ENCODE measurements at places on chromosomes 5 and 9.
A peak's percentile ranks its signal among the peaks of the same experiment; 100 is the strongest.

DNA sequence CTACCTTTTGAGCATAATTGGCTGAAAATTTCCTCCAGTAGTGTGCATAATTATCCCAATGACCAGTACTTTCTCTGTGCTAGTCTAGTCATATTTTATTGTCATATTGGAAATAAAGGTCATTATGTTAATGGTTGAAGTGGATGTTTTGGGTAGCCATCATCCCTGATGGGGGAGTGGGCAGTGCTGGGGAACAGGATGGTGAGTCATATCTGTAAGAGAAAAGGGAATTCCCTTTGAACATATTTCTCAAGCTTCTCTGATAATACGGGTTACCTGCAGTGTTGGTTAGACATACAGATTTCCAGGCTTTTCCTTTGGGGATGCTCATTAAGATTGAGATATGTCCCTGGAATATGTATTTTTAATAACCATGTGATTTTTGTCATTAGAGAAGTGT lies 33.3 kb upstream of the SPATA31D4 start:
- DNase-seq = no peak

- DNase-seq = no peak
Observed at GRCh38 chr9:135848341-135849047, 58.9 kb downstream of the CAMSAP1 start.

- no peak for DNase-seq
Observed at GRCh38 chr5:103708601-103709000, 146.0 kb upstream of the NUDT12 start.

DNA sequence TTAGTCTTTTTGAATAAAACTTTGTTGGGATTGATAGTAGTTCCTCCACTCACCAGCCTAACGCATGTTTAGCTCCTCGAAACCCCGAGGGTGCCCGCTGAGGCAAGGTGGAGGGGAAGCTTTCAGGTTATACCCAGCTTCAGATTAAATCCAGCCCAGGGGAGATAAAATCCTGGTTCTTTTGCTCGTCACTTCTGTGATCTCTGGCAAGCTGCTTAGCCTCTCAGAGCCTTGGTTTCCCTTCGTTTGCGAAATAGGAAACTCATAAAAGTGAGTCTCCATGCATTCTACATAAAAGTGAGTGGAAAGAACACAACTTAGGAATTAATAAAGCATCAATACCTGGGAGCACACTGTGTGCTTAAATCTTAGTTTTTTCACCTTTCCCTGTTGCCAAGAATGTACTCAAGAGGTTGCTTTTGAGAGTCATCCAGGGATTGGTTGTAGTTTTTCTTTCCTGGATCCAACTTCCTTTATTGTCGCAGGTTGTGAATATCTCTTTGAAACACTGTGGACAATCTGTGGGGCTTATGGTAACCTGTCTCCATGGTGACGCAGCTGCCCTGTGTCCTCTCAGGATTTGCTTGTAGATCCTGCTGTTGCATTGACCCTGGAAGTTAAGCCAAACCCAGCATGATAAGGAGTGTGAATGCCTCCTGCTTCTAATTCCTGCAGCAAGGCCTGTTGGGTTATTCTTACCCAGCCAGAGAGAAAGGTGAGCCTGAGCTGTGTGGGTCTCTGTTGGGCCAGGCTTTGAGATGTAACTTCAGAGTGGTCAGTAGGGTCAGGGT lies 2.0 kb downstream of the GALNT12 start:
- DNase-seq = peak; percentile 8

- no peak for DNase-seq
Observed at GRCh38 chr5:54087436-54087835, 222.9 kb downstream of the ARL15 start.

- DNase-seq = no peak
Observed at GRCh38 chr5:172904312-172904642, 54.9 kb upstream of the RPL26L1 start.

GRCh38 chr9:77752554-77752953 lies 104.4 kb upstream of the GNA14 start:
- DNase-seq = no peak

- no peak for DNase-seq
Observed at GRCh38 chr5:53359916-53360517, 120.4 kb upstream of the FST start.

GRCh38 chr5:104569621-104570020 lies 1007.0 kb upstream of the NUDT12 start:
- no peak for DNase-seq

GRCh38 chr5:58040846-58041245 lies 419.0 kb downstream of the PLK2 start:
- no peak for DNase-seq

- DNase-seq = no peak
Observed at GRCh38 chr9:71690063-71690688, 78.1 kb downstream of the CEMIP2 start.

GRCh38 chr5:150598006-150598405 lies 42.5 kb upstream of the SYNPO start:
- DNase-seq = no peak

DNA sequence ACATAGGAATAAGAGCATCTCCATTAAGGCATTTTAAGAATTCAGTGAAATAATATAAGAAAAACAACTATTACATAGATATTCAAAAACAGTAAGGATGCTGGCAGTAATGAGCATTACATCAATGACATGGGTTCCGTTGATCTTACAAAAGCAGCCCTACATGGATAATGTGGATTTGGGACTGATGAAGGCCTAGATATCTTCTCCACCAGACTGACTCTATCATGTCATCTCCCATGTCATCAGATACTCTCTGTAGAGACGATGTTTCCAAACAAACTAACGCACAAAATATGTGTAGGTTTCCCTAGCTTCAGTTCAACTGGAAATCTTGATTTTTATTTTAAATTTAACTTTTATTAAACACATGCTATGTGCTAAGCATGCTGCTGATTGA lies 3.6 kb downstream of the LURAP1L start:
- no peak for DNase-seq

DNA sequence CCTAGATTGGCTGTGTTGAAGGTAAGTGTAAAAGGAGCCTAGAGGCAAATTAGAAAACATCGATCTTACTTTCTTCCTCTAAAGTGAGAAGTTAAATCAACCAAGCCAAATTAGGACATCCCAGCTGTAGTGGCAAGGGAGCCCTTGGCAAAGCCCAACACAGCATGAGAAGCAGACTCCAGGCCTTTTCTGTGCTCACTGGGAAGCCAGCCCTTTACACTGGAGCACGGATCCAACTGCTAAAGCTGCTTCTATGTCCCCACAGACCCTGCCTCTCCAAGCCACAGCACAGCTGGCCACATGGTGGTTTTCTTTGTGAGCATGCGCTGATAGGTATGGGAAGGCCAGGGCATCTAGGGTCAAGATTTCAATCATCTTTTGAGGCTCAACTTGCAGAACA lies 94.1 kb downstream of the APBA1 start:
- DNase-seq = no peak

DNA sequence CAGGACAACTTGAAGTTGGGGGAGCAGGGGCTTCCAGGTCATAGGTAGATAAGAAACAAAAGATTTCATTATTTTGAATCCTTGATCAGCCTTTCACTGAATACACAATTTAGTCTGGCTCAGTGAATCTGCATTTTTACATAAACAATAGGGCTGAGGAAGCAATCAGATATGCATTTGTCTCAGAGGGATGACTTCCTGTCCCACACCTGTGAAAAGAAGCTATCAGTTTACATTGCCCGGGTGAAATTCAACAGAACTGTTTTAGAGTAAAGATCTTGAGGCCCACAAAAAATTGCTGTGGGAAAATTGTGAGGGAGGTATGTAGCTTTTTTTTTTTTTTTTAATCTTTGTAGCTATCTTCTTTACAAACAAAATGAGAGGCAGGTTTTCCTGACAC lies 38.3 kb downstream of the DNAJB5 start:
- no peak for DNase-seq

DNA sequence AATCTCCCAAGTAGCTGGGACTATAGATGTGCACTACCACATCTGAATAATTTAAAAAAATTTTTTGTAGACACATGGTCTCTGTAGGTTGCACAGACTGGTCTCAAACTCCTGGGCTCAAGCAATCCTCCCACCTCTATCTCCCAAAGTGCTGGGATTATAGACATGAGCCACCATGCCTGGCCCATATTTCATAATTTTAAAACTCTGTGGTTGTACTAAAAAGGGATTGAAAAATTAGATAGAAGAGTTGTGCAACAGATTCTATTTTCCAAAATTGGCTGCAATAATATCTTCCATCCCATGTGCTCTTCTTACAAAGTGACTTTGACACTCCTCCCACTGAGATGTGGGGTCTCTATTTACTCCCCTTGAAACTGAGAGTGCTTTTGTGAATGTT lies 7.6 kb upstream of the UHRF2 start:
- DNase-seq = no peak

GRCh38 chr5:84255315-84255714 lies 129.4 kb downstream of the EDIL3 start:
- DNase-seq = no peak

DNA sequence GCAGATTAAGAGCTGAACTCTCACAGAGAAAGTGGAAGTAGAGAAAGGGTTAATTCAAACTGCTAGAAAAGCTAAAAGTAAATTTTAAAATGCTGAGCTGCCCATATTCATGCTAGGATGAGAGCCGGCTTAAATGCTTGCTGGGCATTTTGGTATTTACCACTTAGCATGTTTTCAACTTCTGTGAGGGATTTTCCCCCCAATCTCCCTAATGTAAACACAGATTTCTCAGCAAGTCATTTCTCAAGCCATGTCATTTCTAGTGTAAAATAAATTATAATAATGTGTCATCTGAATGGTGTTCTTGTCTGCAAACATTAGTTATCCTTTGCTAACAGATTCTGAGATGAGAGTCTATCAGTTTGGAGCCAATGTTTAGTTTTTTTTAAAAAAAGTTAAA lies 22.3 kb downstream of the RPS23 start:
- no peak for DNase-seq

DNA sequence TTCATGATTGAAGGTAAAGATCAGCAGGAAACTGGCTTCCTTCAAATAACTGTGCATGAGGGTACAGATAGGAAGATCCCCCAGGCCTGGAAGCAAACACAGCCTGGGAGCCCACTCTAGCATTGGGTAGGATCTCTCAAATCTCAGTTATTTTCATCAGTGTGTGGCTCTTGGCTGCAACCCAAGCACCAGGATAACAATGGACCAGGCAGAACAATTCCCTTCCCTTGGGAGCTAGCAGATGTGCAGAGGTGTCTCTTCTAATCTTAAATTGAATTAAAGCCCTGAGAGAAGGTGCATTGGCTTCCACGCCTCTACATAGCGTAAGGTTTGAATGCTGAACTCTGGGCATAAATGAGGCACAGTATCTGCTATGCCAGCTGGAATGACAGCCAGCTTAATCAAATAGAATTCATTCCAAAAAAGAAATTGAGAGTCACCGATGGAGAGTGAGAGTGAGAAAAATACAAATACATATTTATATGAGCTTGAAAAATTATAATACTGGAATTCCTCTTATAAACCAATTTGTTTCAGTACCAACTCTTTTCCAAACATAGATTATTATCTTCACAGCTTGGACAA lies 957.3 kb downstream of the CDH12 start:
- DNase-seq = no peak

DNA sequence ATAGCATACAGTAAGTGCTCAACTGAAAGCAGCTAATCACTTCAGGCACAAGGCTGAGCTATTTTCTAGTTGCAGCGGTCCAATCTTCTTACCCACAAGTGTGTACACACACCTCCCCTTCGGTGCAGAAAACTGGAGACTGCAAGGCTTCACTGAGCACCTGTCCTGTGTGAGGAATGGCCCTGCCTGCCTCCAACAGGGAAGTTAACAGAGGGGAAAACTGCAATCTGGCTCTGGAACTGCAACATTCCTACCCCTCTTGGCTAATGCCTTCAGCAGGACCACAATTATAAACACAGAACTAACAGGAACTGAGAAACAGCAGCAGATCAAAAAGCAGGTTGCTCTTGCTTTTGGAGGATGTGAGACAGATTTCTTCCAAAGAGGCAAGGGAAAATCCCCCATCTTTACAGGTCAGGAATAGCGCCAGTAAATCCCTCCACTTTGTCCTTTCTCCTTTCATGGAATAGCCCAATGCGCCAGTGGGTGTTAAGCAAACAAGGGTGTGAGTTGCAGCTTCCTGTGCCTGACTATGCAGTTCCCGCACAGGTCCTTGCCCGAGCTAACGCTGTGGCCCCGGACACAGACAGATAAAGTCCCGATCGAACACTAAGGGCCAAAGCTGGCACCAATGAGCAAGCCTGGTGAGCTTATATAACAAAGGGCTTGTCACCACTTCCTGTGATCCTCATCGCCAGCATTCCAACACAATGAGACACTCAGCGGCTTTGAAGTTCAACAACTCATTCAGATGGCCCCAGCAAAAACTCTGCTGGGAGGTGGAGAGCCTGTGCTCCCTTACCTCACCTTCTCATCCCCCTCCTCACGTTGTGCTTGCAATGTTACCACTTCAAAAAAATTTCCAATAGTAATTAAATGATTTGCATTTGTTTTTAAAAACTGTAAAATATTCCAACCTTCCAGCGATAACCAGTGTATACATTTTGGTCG lies 21.5 kb downstream of the SHB start:
- DNase-seq = no peak

Data from NCI-H774 (cell line).